ENCODE measurements at places on chromosomes 2 and 18.

DNA sequence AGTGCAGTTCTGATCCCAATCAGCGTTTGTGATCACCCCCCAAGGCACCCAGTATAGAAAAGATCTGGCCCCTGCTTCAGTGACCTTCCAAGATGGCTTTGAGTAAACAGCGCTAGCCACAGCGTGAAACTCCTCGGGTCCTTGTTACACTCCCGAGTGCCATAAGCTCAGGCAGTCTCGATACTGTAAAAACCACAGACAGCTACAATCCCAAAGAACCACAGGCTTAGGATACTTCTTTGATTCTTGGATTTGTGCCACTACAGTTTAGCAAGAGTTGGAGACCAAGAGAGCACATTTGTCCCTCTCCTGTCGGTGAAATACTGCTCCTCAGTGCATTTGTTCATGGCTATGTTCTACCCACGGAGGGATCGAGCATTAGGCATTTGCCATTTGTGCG, 352.5 kb upstream of the ZNF521 start:
- no peak for DNase-seq

DNA sequence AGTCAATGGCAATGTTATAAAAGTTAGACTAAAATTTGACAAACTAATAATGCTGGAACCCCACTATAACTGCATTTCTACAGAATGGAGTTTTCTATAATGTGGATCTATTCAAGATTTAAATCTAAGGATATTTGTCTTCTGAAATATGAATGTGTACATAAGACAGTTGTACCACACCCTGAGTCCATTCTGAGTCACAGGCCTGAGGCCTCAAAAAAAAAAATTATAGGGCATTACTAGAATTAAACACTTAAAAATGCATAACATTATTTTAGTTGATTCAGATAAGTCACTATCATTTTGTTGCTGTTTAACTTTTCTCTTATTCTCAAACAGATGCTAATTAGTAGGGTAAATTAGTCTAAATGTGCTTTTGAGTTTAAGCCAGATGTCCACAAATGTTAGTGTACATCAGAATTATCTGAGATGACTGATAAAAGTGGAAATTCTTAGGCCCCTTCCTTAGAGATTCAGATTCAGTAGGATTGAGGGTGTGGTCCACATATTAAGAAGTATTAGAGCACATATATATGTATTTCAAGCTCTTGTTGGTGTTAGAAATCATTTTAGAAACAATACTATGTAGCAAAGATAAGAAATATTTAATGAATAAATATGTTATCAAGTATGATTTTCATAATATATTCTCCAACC, 42.4 kb upstream of the COL5A2 start:
- DNase-seq, result no peak

- DNase-seq, result no peak
Observed at GRCh38 chr18:28030458-28030857, 146.5 kb downstream of the CDH2 start.

GRCh38 chr2:66532972-66533868, 98.3 kb downstream of the MEIS1 start:
- no peak for DNase-seq

- no peak for DNase-seq
Observed at GRCh38 chr2:159399716-159400415, 113.4 kb upstream of the WDSUB1 start.

- DNase-seq, result no peak
Observed at GRCh38 chr2:68404893-68405799, 40.1 kb downstream of the PLEK start.

DNA sequence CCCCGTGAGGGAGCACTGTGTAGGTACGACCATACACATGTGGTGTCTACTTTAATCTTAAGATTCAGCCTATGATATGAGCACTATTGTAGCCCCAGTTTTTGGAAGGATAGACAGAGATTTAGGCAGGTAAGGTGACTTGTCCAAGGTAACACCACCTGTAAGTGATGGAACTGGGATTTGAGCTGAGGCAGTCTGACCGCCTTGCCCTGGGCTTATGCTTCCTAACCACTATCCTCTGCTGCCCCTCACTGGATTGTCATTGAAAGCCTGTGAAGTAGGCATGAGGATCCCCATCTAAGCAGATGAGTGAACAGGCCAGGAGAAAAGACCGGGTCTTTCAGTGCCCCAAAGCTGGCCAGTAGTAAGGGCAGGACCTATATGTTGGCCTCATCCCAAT, 343.8 kb downstream of the CYRIA start:
- peak; percentile 36 for DNase-seq

GRCh38 chr2:188118431-188118830, 173.2 kb upstream of the GULP1 start:
- no peak for DNase-seq

DNA sequence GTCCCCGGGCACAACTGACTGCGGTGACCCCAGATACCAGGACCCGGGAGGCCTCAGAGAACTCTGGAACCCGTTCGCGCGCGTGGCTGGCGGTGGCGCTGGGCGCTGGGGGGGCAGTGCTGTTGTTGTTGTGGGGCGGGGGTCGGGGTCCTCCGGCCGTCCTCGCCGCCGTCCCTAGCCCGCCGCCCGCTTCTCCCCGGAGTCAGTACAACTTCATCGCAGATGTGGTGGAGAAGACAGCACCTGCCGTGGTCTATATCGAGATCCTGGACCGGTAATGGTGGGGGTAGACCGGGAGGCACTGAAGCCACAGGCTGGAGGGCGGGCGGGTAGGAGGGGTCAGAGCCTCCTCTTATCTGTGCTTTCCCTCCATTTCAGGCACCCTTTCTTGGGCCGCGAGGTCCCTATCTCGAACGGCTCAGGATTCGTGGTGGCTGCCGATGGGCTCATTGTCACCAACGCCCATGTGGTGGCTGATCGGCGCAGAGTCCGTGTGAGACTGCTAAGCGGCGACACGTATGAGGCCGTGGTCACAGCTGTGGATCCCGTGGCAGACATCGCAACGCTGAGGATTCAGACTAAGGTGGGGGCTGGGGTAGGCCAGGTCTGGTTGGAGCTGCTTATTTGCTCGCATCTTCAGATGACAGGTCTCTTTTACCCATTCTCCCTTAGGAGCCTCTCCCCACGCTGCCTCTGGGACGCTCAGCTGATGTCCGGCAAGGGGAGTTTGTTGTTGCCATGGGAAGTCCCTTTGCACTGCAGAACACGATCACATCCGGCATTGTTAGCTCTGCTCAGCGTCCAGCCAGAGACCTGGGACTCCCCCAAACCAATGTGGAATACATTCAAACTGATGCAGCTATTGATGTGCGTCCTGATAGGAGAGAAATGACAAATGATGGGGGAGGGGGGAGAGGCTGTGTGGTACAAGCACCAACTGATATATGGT, 780 bp downstream of the HTRA2 start:
- DNase-seq, result no peak
